Chondrocyte (in vitro differentiated cells): ENCODE measurements at places on chromosomes 12 and 14. TPM values are rescaled to one million over a fixed set of nuclear protein-coding genes. Genes with fewer than 3 reads are reported as not detected.

The INHBC gene
- not detected in 3 replicates for total RNA-seq

GRCh38 chr12:31026202-31026601 lies 47.5 kb upstream of the DDX11 start:
- DNase-seq = no peak

DNA sequence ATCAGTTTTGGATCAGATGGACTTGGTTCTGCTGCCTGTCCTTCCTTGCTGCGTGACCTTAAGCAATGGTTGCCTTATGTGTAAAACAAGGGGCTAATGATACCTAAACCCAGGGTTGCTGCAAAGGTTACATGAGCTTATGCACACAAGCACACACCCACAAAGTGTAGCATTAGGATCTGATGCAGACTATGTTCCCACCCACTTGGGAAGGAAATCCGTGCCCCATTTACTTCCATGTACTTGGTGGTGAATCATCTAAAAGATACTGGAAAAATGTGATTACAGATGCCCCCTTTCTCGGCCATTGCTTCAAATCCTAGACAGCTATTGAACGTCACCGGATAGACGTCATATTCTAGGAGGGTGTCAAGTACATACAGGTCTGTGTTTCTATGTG lies 87.1 kb downstream of the PRKCH start:
- no peak for DNase-seq

The BDKRB2 gene
- total RNA-seq = 0.21 to 0.29 TPM (median 0.27 TPM) in 3 replicates

DNA sequence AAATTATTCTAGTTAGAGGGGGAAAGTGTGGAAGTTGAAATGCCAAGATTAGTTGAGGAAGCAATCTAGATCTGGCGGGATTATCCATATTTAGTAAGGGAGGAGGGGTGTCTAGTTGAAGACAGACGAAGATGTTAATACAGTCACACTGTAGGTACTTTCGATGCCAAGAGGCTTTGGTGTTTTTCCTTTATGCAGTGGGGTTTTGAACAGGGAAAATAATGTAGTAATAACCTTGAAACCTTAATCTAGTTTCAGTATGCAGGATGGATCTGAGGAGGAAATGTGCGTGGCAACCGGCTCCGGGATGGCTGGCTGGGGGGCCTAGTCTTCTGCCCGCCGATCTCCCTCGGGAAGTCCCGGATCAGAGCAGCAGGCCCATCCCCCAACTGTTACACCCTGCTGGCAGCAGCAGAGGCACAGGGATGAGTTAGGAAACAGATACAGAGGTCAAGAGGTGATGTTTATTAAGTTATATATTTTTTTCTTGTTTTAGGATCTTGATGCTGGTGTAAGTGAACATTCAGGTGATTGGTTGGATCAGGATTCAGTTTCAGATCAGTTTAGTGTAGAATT lies 27.4 kb downstream of the MDM2 start:
- no peak for DNase-seq

- no peak for DNase-seq
Measured at GRCh38 chr12:56990648-56991318, 15.6 kb downstream of the ZBTB39 start.
